ENCODE measurements at places on chromosomes 13 and 19.

DNA sequence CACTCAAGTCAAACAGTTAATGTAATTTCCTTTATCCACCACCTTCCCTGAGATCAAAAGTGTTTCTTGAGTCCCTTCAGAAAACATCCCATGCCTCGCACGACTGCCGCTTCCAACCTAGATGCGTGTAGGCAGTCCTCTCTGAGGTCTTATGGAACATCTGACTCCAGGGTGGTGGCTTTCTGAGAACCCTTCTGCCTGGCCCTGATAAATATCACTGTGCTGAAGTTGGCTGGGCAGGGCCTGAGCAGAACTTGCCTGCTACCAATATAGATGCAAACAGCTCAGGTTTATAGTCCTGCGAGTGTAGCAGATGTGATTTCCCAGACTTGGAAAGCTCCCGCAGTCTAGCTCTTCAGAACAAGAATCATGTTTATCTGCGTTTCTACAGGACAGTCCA lies 61.1 kb upstream of the GPR12 start:
- DNase-seq, result no peak

DNA sequence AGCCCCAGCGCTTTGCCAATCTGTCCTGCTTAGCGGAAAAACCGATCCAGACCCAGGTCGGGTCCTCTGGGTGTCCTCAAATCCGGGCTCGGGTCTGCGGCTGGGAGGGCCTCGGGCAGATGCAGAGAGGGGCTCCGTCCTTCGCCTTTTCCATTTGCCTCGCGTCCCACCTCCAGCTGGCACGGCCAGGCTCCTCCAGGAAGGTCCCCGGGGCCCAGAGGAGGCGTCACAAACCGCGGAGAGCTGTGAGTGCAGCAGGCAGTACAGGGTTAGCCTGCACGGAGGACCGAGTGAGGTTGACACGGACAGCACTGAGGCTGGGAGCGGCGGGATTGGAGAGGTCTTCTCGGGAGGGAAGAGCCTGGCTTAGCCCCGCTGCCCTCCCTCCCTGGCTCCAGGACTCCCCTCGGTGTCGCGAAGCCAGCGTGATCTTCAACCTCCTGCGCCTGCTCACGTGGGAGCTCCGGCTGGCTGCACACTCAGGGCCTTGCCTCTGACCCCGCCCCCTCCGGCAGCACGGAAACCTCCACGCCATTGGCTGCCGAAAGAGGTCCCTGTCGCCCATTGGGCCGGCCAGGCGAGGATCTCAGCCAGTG lies 2.8 kb upstream of the IFNL2 start:
- no peak for DNase-seq

GRCh38 chr13:110616103-110617101 lies 1.1 kb downstream of the NAXD start:
- no peak for DNase-seq

GRCh38 chr13:20945952-20946383 lies 43.4 kb upstream of the XPO4 start:
- no peak for DNase-seq

DNA sequence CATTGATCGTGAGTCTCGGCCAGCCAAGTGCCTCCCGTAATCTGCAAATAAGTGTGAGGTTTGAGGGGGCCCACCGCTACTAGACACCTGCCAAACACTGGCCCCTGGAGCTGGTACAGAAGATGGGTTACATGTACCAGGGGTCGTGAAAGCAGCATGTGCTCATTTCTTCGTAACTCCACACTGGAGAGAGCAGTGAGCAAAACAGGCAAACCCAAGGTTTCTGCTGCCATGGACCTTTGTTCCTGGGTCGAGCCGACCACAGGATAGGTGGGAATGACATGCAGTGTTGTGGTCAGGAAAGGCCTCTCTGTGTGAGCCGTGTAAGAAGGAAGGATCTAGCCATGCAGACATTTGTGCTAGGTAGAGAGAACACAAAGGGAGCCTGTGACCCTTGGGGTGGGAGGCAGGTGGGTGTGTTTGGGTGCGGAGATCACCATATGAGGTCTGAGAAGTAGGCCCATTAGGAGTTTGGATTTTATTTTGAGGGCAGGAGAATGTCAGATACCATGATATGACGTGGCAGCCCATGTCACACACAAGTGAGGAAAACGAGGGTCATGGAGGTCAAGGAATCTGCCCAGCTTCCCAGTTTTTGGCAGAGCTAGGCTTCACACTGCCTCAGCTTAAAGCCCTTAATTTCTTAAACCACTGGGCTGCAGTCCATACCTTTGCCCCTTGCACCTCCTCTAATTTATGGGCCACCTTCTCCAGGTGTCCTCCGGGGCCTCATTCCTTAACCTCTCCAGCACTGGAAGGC lies 919 bp downstream of the GTF3A start:
- no peak for DNase-seq

Measured in NCI-H510A (cell line).